ENCODE measurements at places on chromosomes 6 and 20.

DNA sequence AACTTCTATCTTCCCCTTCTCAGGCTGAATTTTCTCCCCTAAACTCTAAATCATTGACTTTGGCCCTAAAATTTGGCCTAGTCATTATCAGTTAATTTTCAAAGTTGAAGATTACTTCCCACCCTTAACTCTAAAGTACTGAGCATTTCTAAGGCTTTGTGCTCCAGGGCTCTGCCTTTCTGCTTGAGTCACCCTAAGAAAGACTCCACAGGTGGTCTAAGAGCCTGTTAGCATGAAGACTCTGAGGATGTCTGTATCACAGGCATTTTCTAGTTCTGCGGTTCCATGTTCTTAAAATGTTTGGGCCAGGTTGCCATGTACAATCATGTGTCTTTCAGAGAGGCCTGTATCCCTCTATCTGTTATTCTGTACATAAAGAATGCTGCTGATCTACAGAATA lies 808.1 kb upstream of the MANEA start:
- DNase-seq, result no peak

GRCh38 chr6:167136376-167136775 lies 13.5 kb downstream of the CCR6 start:
- no peak for DNase-seq

- peak; percentile 50 for DNase-seq
Observed at GRCh38 chr20:56628873-56629463, at the start of gene TFAP2C. TFAP2C (plus strand) TSS chr20:56629306; CDS start chr20:56629545, 239 bp downstream.

DNA sequence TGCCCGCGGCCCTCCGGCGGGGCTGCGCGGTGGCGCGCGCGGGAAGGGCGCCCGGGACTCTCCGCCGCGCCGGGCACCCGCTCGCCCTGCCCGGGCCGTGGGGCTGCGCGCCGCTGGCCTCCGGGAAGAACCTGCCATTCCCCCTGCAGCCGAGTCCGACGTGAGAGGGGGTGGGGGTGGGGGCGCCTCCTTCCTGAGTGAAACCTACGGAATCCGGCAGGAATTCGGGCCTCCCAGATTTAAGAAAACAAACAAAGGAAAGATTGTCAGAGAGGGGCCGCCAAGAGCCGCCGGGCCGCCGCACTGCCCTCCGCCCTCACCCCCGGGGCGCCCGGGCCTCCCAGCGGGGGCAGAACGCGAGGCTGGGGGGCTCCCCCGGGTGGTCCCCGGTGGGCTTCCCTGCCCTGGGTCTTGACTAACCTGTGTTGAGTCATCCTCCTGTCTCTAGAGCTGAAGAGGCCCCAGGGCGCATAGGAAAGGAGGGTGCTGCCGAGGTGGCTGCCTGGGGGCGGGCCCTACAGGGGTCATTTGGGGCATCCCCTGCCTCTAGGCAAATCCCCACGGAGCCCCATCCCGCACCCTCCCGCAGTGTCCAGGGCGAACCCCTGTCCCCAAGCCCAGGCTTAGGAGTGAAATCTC lies 42.2 kb upstream of the FOXP4 start:
- DNase-seq, result no peak

DNA sequence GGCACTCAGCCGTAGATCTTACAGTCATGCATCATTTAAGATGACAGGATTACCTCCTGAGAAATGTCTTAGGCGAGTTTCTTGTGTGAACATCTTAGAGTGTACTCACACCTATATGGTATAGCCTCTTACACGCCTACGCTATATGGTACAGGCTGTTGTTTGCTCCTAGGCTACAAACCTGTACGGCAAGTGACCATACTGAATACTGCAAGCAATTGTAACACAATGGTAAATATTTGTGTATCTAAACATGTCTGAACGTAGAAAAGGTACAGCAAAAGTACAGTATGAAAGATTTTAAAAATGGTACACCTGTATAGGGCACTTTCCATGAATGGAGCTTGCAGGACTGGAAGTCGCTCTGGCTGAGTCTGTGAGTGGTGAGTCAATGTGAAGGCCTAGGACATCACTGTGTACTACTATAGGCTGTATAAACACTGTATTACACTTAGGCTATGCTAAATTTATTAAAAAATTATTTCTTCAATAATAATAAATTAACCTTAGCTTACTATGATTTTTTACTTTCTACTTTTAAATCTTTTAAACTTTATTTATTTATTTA lies 541 bp upstream of the IL20RA start:
- no peak for DNase-seq

DNA sequence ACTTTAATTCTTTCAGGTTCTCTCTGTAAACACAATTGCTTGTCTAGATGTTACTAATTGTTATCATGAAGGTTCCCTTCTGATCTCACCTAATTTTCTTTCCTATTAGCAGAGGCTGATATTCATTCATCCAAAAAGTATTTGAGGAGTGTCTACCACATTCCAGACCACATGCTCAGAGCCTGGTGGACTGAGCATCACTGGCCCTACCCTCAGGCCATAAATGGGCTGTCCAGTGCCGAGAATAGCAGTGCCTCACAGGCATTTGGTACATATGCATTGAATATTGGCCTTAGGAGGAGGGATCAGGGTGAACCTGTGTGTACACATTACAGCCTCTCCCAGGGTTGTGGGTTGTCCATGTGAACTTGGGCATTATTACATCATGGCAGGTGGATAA lies 40.4 kb upstream of the PRELID3B start:
- no peak for DNase-seq

- DNase-seq, result peak; percentile 25
Observed at GRCh38 chr6:4358414-4359107, 223.2 kb upstream of the ECI2 start.

GRCh38 chr20:235891-236290 lies 8.8 kb downstream of the DEFB129 start:
- DNase-seq, result no peak

DNA sequence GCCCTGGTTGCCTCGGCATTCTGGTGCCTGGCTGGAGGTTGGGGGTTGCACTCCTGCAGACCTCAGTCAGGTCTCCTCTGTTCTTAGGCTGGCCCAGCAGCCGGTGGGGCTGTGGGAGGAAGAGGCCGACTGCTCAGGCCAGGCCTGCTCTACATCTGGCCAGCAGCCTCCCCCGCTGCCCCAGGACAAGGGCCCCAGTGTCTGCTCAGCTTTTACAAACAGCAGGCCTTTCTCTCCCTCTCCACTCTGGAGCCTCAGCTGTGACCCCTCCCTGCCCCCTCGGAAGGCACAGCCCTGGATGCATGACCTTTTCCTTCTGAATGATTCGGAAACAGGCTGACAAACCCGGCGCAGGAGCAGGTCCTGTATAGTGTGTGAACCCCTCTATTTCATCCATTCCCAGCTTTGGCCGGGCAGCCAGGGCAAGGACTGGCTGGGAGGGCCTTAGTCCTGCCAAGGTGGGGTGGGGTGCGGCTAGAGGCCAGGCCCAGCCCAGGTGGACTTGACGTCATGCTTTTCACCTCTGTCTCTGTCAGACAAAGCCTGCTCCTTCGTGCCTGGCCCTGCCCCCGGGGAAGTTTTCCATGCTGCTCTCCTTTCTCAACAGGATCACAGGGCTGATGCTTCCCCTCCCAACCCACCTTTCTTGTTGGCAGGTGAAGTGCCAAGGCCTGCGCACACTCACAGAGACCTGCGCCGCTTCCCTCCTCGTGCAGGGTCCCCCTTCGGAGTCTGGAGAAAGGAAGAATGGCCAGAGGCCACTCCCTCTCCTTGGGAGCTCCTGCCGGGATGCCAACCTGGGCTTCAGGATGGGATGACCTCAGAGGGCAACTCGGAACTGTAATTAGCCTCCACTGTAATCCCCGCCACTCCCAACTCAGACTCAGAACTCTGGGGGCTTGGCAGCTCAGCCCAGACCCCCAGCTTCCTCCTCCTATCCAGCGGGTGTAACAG lies 10.1 kb upstream of the ITPR3 start:
- DNase-seq, result no peak

DNA sequence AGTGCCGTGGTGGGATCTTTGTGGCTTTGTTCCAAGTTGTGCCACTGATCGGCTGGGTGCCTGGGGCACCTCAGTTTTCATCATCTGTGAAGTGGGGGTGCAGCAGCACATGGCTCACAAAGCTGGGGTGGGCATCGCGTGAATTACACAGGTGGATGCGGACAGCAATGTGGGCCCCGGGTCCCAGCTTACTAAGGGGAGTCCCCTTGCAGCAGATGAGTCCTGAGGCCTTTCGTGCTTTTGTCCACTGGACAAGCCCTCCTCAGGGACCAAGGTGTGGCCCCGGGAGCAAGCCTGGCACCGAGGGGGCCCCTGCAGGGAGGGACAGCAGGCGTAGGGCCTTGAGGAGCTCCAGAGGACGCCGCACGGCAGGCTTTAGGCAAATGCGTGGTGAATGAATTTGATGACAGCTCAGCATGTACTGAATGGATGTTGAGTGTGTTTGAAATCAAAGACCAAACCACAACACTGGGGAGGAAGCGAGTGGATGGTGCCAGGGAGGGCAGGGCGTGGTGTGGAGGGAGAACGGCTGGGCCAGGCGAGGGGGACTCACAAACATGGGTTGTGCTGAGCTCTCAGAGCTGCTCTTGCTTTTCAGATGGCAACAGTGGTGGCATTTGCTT lies 53.2 kb downstream of the IRF4 start:
- no peak for DNase-seq

GRCh38 chr6:87944541-87944954 lies 103.1 kb upstream of the SPACA1 start:
- no peak for DNase-seq

- no peak for DNase-seq
Observed at GRCh38 chr6:63644668-63645326, 9.2 kb downstream of the PHF3 start.

GRCh38 chr20:37669773-37670236 lies 24.0 kb upstream of the CTNNBL1 start:
- no peak for DNase-seq

DNA sequence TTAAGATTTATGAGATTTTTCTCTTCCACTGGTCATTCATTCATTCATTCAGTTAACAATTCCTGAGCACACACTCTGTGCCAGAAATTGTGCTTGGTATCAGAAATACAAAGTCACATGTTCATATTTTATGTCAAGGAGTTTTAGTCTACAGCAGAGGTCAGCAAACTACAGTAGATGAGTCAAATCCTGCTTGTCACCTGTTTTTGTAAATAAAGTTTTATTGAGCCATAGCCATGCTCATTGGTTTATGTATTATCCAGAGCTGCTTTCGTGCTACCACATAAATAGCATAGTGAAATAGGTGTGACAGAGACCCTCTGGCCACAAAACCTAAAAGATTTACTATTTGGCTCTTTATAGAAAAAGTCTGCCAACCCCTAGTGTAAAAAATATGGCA lies 46.8 kb downstream of the THEMIS start:
- no peak for DNase-seq

DNA sequence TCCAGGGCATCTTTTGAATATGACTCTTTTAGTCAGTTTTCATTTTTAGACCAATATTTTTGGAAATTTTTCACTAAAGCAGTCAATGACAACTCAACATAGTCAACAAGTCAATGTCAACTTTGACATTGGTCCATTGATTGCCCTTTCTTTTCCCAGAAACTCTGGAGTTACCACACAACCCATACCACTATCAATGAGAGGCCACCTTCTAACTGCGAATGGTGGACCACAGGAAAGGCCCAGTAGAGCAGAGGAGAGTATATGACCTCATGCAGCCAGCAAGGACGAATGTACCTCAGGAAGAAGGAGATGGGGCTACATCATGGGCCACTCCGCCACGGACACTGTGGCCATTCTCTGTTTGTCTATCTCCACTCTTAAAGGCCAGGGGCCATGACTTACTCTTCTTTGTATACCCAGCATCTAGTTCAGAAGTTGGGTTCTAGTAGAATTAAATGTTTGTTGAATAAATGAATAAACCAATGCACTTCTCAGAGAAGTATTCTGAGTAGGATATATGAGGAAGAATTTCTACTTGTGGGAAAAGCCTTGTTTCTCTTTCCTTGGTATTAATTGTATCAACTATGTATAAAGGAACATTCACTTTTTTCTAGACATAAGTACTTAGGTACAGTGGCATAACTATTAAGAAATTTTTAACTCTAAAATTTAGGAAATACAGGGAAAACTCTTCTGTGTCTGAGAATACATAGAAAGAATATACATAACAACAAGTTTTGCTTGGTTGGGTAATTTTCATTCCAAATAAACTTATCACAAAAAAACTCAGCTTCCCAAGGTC lies 562 bp upstream of the SMLR1 start:
- DNase-seq, result no peak

GRCh38 chr6:22892452-22892851 lies 323.1 kb downstream of the HDGFL1 start:
- no peak for DNase-seq

- DNase-seq, result no peak
Observed at GRCh38 chr6:108174371-108175175, 8.8 kb downstream of the NR2E1 start.

DNA sequence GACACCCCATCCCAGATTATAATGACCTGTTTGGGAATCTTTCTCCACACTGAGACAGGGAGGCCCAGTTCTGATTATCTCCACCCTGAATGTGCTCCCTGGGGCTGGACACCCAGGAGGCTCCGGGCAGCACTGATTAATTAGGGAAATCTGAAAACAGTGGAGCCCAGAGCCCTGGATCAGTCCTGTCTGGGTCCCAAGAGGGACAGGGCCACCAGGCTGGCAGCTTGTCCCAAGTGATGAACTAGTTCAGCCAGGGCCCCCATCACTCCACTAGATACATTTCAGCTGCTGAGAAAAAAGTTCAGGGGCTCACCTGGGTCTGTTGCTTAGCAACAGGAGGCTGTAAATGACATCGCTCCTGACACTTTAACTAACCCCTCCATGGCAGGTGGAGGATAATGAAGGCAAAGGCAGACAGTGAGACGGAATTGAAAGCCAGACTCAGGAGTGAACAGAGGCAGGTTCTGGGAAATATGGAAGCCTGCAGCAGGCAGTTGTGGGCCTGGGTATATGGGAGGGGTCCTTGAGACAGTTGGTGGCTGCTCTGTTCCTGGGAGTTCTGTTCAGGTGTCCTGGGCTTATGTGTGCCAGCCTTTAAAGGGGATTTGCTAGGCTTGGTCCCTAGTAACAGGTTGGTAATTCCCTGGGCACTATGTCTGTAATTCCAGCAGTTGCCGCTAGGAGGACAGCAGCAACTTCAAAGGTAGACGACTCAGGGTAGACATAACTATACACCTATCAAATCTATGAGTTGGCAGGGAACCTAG lies 78.3 kb upstream of the CTNNBL1 start:
- DNase-seq, result no peak

DNA sequence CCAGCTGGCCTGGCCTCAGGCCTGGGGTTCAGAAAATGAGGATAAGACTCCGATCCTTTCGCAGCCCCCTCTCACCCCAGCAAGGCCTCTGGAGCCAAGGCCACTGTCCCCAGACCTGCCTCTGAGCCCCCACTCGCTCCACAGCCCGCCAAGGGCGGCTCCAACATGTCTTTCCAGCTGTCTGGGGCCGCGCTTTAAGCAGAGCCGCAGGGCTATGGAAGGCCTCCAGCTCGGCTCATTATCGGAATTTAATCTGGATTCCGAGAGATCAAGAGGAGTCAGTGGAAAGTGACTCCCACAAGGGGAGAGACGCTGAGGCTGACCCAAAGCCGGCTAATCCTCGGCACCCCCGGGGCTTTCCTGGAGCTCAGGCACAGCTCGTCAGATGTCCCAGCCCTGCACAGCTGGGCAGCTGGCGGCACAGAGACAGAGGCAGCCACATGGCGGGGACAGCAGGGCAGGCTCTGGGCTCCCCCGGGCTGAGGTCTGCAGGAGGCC lies 41.8 kb downstream of the BMP7 start:
- DNase-seq, result no peak

- no peak for DNase-seq
Observed at GRCh38 chr6:12717356-12717755, 789 bp downstream of the PHACTR1 start.

GRCh38 chr20:22807045-22807444 lies 222.7 kb upstream of the FOXA2 start:
- DNase-seq, result no peak

All from DMS153 (cell line).